ENCODE measurements at places on chromosomes 5 and 9.

- no peak for DNase-seq
Observed at GRCh38 chr5:10310066-10310779, 2.5 kb upstream of the CMBL start.

GRCh38 chr5:32108167-32108566, 66.0 kb downstream of the GOLPH3 start:
- no peak for DNase-seq

- DNase-seq: no peak
Observed at GRCh38 chr9:489198-490197, 274.8 kb downstream of the DOCK8 start.

- DNase-seq: no peak
Observed at GRCh38 chr9:27041746-27042145, 36.3 kb upstream of the LRRC19 start.

DNA sequence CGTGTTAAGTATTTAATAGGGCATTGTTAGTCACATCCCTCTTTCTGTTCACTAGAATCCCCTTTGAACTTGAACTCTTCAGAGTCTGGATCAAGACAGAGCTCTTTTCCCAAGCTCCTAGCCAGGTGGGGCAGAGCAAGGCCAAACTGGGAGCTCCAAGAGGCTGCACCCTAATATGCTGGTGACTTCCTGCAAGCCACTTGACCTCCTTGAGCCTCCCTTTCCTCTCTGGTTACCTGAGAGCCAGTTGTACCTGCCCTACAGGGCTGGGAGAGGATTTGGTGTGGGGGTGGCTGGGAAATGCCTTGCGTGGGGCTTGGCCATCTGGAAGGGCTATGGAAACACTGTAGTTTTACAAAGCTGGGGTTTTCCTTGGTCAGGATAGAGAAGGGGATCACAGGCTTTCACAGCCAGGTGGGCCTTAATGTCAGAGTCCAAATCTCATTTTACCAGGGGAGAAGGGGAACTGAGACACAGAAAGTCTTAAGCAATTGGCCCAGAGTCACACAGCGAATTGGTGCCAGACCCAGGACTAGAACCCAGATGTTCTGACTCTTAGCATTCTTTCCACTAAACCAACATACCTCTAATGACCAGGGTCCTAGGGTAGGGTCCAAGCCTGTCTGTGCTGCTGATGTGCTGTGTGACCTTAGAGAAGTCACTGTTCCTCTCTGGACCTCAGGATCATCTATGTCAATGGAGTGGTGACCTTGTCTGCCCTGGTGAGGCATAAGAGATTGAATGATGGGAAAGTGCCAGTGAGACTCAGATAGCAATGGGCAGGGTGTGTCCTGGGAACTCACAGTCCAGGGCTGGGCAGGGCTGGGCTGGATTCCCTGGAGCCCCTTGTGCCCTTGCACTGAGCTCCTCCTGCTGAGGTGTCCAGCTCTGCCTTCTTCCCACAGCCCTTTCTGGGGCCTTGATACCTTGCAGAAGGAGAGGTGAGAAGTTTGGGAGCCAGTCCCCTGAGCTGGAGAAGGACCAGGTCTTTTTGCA, 35.8 kb downstream of the GSN start:
- no peak for DNase-seq

GRCh38 chr5:71601222-71602026, 14.3 kb downstream of the MCCC2 start:
- DNase-seq: no peak

- no peak for DNase-seq
Observed at GRCh38 chr5:7186818-7187217, 209.1 kb upstream of the ADCY2 start.

DNA sequence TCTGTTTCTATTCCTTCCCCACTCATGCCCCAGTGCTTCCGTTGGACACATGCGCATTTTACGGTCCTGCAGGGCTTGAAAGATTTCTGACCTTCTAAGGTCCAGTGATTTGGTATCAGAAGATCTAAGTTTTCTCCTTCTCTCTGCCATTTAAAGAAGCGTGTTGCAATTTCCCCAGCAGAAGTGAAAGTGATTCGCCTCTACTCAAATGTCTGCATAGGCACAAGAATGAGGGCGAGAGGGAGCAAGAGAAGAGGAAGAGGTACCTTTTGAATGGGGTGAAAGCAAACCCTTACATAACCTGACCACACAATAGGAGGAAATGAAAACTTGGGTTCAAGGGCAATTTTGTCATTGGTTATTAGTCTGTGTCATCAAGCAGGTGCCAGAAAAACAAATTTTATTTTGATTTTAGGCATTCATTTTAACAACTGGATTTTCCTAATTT, 31.7 kb upstream of the NR3C1 start:
- DNase-seq: no peak

GRCh38 chr9:121437891-121438290, 61.8 kb downstream of the GGTA1 start:
- no peak for DNase-seq

DNA sequence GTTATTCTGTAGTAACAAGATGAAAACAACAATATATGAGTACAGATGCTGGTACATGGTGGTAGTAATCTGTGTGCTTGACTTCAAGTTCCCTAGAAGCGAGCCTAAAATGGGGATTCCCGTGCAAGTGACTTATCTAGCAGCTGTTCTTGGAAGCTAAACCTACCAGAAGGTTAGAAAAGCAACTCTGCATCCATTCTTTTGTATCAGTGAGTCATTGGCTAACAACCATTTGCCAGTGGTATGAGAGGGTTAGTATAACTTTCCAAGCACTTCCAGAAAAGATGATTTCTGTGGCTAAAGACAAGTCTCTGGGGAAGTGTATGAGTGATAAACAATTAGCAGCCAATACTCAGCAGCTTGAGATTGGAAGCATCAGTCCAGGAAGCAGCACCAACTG, 787.7 kb upstream of the CDH6 start:
- DNase-seq: no peak

DNA sequence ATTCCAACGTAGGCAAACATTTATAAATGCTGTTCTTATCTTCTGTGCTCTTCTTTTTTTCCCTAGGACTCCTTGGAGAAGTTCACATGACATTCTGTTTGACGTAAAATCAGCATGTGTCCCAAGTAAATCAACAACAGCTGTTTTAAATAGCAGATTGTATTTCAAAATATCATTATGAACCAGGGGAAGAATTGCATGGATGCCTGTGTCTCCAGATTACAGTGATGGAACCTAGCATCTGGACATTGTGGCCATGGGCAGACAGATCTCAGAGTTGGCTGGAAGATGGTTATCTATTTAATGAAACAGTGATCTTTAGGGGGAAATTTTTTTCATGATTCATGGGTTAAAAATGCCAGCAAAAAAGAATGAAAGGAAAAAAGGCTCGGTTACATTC, 222.0 kb downstream of the MAN2A1 start:
- no peak for DNase-seq

- no peak for DNase-seq
Observed at GRCh38 chr9:131650254-131650653, 89.6 kb downstream of the RAPGEF1 start.

DNA sequence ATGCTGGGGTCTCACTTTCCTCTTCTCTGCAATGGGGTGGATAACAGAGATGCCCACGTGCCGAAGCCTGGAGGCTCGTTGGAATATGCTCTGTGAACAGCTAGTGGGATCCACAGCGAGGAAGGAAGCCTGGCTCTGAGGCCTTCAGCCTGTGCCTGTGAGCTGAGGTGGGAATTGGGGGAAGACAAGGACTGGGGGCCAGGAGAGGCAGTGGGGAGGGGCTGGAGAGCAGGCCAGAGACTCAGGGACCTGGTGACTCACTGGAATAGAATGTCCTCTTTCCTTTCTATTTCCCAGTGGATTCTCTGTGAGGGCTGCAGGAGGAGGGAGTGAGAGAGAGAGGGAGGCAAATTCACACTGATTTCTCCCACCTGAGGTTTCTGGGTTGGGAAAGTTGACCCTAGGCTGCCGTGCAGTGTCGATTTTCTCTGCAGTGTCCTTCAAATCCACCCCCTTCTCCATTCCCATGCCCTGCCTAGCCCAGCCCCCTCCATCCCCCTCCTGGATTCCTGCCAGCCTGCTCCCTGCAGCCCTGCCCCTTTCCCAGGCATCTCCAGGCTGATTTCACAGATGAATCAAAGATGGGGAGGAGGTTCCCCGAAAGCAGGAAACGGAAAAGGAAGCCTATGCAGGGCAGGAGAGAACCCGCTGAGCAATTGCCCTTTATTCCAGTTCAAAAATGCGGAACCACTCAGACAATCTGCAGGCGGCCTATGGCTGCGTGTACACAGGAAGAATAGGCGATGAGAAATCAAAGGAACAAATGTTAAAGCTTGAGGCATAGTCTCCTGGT, 1.4 kb upstream of the SPAAR start:
- no peak for DNase-seq

GRCh38 chr9:122464633-122465567, 12.8 kb downstream of the OR1J1 start:
- DNase-seq: no peak

- DNase-seq: no peak
Observed at GRCh38 chr5:24245821-24246220, 399.0 kb downstream of the CDH10 start.

- no peak for DNase-seq
Observed at GRCh38 chr5:63726496-63726895, 235.7 kb downstream of the HTR1A start.

DNA sequence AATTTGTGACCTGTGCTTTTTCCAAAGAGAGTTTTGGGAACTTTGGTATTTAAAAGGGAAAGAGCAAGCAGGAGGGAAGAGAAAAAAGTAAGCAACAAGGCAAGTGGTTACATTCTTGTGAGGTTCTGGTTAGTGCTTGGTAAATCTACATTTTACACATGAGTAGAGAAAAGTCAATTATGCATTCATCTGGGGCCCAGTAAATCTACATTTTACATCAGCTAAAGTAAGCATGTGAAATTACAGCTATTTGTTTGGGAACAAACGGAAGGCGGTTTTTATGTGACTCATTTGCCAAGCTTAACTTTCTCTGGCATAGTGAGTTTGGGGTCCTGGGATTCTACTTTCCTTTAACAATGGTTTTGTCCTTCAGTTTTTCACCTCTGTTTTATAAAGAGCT, 102.2 kb downstream of the SNX18 start:
- no peak for DNase-seq

- no peak for DNase-seq
Observed at GRCh38 chr9:119526698-119527097, 157.5 kb upstream of the BRINP1 start.

GRCh38 chr5:98206566-98206965, 566.9 kb upstream of the RGMB start:
- DNase-seq: no peak

- no peak for DNase-seq
Observed at GRCh38 chr9:79629721-79630120, 58.0 kb downstream of the TLE4 start.

- no peak for DNase-seq
Observed at GRCh38 chr5:63555874-63556273, 406.4 kb downstream of the HTR1A start.

DNA sequence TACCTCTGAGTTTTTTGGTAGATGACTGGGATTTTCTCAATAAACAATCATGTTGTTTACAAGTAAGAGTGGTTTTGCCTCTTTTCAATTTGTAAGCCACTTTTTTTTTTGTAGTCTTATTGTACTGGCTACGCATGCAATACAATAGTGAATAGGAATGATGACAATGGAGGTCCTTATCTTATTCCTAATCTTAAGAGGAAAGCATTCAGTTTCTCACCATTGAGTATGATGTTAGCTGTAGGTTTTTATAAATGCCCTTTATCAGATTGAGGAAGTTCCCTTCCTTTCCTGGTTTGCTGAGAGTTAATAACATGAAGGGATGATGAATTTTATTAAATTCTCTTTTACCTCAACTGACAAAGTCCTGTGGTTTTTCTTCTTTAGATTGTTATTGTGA, 155.2 kb downstream of the ADAMTSL1 start:
- DNase-seq: no peak
